ENCODE measurements at places on chromosomes 11 and 22.

DNA sequence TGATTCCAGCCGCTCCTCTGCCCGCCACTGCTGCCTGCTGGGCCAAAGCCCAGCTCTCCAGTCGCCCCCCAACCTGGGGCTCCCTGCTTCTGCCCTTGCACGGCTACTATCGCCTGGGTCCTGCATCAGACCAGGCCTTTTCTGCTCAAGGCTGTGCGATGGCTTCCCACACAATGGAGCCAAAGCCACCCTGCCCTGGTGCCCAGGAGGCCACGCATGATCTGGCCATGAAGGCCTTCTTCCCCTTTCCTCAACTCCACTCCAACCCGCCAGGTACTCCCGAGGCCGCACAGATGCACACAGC lies 45.8 kb downstream of the SGSM3 start:
- no peak for DNase-seq

DNA sequence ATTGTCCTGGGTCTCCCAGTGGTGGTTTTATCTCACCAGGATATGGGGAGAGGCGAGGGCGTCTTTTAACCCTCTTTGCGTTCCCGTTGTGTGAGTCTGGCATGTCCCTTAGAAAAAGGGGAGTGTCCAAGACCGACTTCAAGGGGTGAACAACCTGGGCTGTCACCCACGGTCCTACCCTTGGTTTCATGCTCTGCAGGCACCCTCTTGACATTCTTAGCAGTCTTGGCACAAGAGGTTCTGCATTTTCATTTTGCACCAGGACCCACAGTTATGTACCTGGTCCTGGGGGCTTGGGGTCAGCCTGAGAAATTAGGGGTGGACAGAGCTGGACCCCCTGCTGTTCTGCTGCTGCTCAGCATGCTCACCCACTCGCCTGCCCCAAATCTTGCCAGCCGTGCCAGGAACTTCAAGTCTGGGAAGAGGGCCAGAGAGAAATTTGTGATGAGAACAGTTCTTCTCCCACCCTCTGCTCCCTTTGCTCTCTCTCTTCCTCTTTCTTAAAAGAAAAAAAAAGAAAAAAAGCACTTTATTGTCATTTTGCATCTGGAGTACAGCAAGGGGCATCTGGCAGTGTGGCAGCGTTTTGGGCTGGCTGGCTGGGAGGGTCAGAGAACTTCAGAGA lies 471.2 kb downstream of the MIAT start:
- no peak for DNase-seq

DNA sequence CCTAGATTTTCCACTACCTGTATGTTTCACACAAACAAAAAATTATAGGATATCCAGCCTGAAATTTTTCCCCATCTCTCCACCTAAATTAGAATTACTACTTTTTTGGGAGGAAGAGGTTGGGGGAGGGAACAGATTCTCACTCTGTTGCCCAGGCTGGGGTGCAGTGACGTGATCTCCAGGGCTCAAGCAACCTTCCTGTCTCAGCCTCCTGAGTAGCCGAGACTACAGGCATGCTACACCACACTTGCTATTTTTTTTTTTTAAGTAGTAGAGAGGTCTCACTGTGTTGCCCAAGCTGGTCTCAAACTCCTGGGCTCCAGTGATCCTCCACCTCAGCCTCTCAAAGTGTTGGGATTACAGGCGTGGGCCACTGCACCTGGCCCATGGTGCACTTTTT lies 9.5 kb downstream of the JAML start:
- DNase-seq, result no peak

DNA sequence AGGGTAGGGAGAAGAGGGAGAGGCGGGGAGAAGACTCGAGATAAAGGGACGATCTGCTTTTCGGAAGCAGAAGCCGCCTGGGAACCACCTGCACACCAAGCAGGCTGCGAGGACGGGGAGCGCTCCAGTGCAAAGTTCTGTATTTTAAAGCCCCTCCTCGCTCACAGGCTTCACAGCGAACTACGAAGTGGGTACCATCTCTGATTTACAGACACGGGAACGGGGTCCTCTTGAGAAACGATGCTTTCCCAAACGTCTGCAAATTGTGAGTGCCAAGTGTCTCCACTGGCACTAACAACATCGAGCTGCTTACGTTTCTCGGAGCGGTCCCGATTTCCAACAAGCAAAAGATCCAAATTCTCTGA lies 700 bp upstream of the STX3 start:
- no peak for DNase-seq

DNA sequence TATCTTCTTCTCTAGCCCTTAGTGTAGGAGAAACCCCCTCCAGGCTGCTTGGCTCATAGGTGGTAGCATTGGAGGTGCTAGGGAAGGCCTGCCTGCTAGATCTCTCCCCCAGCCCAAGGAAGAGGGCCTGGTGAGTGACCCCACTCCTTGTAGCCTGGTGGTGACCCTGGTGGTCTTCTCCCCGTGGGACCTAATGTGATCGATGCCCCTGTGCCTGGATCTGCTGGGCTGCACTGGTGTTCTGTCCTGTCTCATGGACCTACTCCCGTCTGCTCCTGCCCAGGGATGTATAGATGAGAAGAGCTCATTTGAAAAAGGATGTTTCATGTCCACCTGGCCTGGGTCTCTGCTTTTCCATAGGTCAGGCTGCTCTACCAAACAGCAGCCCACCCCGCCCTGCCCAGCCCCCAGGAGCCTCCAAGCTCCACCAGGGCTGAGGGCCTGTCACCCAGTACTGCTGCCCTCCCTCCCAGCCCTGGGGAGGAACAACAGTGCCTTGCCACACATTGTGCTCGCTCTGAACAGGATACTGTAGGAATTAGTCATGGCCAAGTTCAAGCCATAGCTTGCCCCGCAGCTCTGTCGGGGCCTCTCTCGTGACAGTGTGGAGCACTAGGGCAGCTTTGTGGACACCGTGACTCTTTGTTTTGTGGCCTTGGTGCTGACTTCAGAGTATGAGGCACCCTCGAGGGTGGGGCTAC lies 19.7 kb downstream of the SLC37A2 start:
- no peak for DNase-seq

DNA sequence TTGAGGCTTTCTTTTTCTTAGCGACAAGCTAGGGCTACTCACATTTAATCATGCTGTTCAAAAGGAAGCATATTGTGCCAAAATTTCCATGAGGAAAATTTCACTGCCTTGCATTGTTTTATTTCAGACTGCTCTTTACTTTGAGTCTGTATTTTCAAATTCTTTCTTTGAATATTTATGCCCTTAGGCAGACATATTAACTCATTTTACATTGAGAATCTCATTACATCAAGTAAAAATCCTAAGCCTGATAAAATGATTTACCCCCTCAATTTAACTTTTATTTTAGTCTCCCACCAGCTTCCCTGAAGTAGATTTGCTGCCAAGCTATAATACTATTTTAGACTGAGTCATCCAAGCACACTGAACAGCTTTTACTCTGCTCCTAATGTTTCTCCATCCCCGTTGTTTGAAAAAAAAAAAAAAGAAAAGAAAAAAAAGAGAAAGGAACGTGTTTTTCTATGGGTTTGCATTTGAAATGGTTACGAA lies 189.3 kb upstream of the MTMR2 start:
- DNase-seq, result no peak

GRCh38 chr11:11464555-11464954 lies 111.5 kb upstream of the CSNK2A3 start:
- no peak for DNase-seq

GRCh38 chr11:61632096-61632495 lies 48.1 kb upstream of the DAGLA start:
- no peak for DNase-seq

DNA sequence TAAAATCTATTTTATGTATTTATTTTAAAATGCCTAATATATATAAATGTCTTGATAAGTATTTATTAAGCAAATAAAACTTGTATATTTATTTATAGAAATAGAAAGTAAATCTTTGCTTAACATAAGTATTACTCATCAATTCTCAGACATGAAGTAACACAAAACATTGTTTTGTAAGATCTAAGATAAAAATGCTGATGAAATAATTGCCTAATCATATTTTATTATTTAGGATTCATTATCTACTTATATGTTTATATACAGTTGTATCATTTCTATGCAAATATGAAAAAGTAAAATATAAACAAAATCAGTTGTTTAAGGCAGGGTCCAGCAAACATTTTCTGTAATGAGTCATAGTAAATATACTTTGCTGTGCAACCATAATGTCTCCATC lies 507.8 kb upstream of the CNTN5 start:
- no peak for DNase-seq

- DNase-seq, result peak; percentile 35
Observed at GRCh38 chr22:16806401-16806800, 18.8 kb downstream of the XKR3 start.

DNA sequence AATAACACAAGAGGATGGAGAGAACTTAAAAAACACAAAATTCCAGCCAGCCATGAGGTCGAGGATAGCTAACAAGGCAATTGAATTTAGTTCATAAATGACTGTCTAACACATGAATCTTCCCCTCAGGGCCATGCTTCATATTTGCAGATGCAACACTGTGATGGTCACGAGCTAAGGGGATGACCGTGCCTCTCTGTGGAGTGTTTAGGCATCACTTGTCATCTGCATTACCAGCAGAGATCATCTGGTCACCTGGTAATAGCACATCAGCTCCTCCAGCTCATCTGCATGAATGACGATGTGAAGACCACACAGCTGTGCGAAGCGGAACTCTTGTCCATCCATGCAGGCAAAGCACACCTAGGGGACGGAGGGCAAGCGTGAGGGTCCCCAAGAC lies 20.9 kb upstream of the SLC25A1 start:
- DNase-seq, result no peak

- DNase-seq, result no peak
Observed at GRCh38 chr11:61613051-61613450, 32.2 kb upstream of the SYT7 start.

GRCh38 chr11:83655976-83656375 lies 369.8 kb upstream of the CCDC90B start:
- no peak for DNase-seq

Measured in H9 (cell line).